Gastrocnemius medialis (tissue), 4 donors: ENCODE measurements at places on chromosomes 12 and 14.

DNA sequence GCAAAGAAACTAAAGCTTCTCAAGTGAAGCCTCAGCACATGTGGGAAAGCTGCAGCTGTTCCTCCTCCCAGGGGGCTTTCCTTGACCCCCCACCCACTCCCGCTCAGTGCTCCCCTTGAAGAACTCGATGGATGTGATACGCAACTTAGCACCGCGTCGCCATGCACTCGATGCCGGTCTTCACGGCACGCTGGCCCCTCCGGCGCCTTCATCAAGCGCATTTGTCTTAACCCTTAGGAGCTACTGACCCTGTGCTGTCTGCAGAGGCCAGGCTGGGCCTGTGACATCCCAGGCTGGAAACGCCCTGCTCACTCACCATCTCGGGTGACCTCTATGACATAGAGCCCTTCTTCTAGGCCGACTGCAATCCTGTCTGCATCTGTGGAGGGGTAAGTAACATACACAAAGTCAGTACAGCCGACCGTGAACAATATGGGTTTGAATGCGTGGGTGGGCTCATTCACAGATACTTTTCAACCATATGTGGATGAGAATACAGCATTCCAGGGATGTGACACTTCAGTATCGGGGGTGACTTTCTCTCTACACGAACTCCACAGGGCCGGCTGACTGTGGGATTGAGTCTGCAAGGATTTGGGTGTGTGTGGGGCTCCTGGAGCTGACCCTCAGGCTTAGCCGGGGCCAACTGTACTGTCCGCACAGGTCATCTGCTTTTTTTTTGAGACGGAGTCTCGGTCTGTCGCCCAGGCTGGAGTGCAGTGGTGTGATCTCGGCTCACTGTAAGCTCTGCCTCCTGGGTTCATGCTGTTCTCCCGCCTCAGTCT is 23.1 kb downstream of the AMN start:
- DNase-seq, result no peak

- no peak for DNase-seq
Measured at GRCh38 chr14:56092763-56093162, 25.4 kb upstream of the PELI2 start.

GRCh38 chr12:102874819-102875218 is 42.2 kb downstream of the PAH start:
- DNase-seq, result peak; percentile 3

- DNase-seq, result no peak
Measured at GRCh38 chr12:80162177-80162576, 62.8 kb downstream of the OTOGL start.

DNA sequence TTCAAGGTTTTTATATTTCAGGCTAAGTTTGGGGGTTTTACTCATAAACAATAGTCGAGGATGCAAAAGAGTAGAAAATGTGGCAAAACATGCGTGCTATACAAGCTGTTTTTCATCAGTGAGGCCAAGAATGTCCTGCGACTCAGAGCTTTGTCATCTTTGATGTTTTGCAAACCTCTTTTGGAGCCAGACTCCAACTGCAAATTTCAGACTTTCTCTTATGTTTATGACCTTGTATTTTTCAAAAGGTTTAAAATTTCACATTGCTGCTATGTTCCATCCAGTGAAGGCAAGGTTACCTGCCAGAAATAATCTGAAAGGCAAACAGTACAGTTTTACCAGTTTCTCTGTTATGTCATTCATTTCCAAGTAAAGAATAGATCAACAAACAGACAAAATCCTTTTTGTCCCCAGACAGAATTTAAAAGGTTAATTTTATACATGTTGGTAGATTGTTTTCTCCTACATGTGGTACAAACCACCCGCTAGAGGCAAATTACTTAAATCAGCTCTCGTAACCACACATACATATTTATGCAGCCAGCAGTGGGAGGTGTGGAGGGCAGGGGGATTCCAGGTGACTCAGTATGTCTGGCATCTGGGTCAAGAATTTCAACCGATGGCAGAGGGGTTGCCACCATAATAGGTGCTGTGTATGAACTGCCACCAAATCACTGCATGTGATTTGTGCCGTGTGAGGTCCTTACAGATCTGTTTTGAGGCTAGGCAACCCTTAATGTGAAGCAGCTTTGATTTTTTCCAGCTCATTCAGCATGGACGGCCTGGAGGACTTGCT is 119.8 kb upstream of the CPM start:
- DNase-seq, result no peak

GRCh38 chr12:45439039-45439438 is 223.1 kb downstream of the ANO6 start:
- DNase-seq, result peak; percentile 58

GRCh38 chr12:122929812-122930211 is 33.9 kb upstream of the VPS37B start:
- no peak for DNase-seq

DNA sequence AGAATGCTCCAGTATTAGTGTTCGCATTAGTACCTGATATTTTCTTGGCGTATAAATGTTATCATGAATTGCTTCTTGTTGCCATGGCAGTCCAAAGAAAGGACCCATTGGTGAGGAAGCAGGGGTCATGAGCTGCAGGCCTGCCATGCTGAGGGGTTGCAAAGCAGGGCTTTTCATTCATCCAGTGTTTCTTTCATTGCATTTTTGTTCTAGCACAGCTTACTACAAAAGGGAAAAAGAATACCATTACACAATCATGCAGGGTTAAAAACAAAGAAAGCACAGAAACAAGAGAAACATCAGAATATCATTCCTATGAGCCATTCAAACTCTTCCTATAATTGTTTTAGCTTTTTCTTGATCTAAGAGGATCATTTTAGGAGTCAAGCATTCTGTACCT is 24.0 kb downstream of the DICER1 start:
- DNase-seq, result no peak

DNA sequence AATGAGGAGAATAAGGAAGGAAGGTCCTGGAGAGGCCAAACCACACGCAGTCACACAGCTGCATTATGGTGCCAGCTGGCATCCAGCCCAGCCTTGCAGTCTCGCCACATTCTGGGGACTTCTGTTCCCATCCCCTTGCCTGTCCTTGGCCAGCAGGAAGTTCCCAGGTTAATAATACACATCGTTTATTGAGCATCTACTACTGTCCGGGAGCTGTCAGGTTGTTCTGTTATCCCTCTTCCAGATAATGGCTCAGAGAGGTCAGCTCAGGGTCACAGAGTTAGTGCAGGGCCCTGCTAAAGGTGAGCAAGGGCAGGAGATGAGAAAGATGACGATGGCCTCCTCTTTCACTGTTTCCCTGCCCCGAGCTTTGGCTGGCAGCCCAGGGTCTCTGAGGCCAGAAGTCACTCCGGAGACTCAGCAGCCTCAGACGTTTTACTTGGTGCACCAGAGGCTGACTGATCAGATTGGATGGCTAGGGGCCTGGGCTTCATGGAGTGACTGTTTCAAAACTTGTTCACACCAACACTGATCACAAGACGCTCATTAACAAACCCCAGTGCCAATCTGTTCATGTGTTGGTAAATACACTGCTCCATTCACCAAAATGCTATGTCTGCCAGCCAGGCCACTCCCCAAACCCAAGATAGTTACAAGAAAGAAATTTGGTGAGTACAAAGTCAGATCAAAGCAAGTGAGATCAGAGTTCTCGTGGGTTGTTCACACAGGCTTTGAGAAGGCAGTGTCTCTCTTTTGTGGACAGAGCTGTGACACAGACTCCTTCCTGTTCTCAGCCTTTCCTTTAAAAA is 79.2 kb downstream of the B4GALNT3 start:
- no peak for DNase-seq

GRCh38 chr12:29008786-29009185 is 140.3 kb upstream of the FAR2 start:
- DNase-seq, result no peak

DNA sequence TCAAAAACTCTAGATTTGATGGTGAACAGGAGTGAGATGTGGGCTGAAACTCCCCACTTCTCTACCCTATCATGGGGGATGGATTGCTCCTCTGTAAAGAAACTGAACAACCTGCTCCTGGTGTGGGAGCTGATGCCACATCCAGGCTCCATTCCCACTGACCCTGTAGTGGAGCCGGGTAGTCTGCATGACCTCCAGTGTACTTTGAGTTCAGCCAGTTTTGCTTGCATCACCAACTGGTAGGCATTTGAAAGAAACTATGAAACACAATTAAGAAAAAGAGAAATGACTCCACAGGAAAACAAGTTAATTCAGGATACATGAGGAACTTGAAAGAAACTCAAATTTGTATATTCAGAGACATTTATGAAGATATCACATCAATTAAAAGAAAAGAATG is 27.3 kb upstream of the EMP1 start:
- DNase-seq, result no peak

- DNase-seq, result no peak
Measured at GRCh38 chr14:50963919-50964318, 19.6 kb upstream of the PYGL start.

- peak; percentile 55 for DNase-seq
Measured at GRCh38 chr12:124752437-124753227, 111.0 kb downstream of the SCARB1 start.

DNA sequence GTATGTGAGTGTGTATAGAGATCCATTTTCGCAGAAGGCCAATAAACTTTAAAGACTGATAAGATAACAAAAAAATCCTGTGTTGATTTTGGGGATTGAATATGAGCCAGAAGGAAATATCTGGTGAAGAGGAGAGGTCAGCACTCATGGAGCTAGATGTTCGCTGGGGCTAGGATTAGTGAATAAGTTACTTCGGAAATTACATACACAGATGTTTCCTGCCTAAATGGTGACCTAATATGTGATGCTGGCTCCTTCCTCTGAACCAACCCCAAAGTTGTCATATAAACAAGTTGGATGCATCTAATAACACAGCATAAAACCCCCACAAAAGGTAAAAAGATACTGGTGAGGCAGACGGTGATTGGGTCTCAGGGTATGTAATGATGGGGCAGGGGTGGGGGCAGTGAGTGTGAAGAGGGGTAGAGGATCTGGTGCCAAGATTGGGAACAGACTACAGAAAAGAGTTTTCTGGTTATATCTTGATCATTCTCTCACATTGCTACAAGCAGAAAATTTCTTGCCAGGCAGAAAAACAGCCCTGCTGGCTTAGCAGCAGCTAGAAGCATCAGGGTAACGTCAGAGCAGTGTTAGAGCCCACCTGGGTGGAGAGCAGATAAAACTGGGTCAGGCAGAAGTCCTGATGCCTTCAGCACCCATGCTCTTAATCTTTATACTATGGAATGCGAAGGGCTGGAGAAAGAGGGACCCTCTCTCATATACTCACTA is 140.4 kb upstream of the GZMB start:
- no peak for DNase-seq

DNA sequence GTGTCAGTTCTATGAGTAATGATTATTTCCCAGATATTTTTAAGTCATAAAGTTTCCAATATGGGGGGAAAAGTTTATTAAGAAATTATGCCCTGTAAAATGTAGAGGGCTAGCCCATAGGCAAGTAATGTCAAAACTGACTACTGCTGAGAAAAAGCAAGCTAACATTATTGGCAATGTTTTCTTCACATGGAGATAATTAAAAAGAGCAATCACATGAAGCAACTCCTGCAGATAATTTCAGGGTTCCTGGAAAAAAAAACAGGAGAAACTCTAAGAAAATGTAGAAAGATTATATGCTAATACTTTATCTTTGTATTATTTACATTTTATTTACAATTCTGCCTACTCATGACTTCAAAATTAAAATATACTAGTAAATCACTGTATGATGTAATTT is 39.8 kb downstream of the PPP1R12A start:
- DNase-seq, result no peak

- DNase-seq, result peak; percentile 0
Measured at GRCh38 chr12:113237748-113238147, 16.5 kb downstream of the TPCN1 start.

- no peak for DNase-seq
Measured at GRCh38 chr12:19895246-19896020, 456.1 kb downstream of the AEBP2 start.

GRCh38 chr12:21340403-21340802 is 5.7 kb upstream of the SLCO1A2 start:
- DNase-seq, result no peak

DNA sequence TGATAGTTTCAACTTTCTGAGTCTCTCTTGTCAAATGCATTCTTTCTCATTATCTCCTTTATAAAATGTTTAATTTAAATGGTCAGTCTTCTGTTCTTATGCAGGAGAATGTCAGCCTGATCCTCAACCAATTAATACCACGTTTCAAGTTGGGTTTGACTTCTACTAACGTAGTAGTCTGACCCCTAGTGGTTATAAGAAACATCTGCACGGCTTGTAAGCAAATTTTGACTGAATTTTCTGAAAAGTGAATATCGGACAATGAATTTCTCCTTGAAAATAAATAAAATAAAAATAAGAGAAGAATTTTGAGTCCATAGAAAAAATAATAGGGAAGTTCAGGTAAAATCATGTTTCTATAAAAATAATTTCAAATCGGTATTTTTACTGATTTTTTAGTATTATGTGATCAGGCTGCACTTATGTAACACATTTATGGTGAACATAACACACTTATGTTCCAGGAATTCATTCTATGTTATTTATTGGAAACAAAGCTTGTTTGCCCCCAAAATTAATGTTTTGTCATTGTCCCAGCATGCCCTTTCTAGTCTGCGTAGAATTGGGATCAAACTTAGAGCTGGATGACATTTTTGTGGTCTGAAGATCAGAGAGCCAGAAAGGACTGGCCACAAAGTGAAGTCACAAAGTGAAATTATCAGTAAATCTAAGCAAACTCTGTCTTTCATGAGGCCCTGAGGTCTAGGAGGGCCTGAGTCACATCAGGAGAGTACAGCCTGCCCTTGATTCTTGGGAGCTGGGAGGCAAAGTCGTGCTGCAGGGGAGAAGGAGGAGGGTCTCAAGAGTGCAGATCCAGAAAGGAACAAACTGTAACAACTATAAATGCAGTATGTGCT is 101.2 kb upstream of the STXBP6 start:
- no peak for DNase-seq

- no peak for DNase-seq
Measured at GRCh38 chr12:118637767-118638370, 261.5 kb downstream of the SUDS3 start.

DNA sequence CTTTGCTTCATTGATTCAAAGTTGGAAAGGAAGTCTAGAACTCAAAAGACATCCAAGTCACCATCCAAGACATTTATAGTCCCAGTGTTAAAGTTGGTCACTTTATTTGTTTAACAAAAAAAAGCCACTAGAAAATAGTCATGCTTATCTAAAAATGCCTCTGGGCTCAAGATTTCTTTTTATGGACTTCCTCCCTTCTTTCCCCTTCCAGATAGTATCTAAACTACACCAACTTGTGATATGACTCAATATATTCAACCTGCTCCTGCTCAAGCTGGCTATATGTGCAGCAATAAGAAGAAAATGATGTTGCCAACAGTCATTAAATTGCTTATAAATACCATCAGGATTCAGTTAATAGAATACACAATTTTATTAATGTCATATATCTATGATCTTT is 1177.1 kb downstream of the FLRT2 start:
- DNase-seq, result no peak

- DNase-seq, result no peak
Measured at GRCh38 chr14:56860441-56860840, 50.2 kb upstream of the OTX2 start.

GRCh38 chr14:88852632-88853031 is 28.2 kb downstream of the TTC8 start:
- DNase-seq, result no peak

DNA sequence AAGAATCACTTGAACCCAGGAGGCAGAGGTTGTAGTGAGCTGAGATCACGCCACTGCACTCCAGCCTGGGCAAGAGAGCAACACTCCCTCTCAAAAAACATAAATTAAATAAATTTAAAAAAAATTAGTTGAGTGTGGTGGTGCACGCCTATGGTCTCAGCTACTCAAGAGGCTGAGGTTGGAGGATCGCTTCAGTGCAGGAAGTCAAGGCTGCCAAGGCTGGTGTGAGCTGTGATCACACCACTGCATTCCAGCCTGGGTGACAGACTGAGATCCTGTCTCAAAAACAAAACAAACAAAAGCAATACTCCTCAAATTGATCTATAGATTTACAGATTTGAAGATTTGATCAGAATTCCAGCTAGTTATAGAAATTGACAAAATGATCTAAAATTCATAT is 92.7 kb upstream of the RESF1 start:
- DNase-seq, result no peak
